Lower leg skin (tissue), 4 donors: ENCODE measurements at places on chromosomes 1 and 21. TPM values are rescaled to one million over a fixed set of nuclear protein-coding genes. Genes with fewer than 3 reads are reported as not detected.

DNA sequence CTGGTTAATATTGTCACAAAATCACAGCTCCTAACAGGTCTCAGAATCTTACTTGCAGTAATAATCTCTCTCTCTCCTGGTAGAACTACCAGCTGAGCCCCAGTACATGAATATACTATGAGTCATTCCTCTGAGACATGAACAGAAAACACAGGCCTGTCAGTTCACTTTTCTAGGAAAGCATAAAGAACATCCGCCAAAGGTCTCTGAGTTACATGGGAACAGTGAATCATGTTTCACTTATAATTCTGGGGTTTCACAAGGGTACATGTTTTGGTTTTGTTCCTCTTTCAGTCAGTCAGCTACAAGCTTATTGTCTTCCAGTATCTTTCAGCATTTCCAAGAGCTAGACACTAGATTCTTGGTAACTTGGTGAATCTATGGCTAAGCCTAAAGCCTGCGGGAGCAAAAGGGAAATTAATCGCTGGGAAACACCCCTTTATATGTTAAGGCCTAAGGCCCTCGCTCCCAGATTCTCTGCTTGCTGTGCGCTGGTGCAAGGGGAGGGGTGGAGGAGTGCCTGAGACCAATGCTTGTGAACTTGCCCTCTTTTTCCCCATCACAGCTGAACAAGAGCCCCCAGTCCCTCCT is 31.7 kb downstream of the IFNGR2 start:
- DNase-seq: peak; percentile 45

GRCh38 chr1:100077531-100077930 is 55.2 kb downstream of the SASS6 start:
- DNase-seq: no peak

DNA sequence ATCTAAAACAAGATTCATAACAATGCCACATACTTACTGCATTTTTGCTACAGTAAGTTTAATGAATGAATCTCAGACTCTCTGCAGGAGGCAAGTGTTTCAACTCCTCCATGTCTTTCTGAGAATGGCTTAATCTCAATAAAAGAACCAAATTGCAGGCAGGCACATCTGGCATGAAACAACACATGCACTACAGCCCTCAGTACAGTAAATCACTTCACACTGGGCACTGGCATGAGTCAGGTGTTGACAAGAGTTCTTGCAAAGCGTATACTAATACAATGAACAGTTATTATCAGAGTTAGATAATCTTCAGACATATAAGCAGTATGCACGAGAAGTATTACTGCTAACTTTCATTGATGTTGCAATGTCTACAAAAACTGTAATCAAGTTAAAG is 1386.8 kb downstream of the MRPL39 start:
- no peak for DNase-seq

DNA sequence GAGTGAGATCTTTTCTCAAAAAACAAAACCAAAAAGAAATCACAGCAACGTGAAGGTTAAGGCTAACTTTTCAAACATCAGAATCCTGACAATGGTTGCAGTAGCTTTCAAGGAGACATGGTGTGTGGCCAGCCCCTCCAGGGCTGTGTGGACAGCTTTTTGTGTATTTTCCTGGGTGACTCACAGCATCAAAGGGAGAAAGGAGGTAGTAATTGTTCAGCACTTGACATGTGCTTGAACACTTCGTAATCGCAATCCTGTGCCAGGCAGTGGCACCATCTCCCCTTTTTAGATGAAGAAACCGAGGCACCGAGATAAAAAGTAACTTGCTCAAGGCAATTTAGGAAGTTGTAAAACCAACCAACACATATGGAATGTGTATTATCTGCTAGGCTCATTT is 10.3 kb downstream of the NBL1 start:
- DNase-seq: no peak

GRCh38 chr21:39451332-39452206 is at the start of gene SH3BGR:
SH3BGR (plus strand) TSS chr21:39451970; CDS start chr21:39452097, 127 bp downstream.
- DNase-seq: no peak

PTGER3 gene
- total RNA-seq: 79.5 TPM
